NCI-H82 (cell line): ENCODE measurements at places on chromosomes 16 and 17.

DNA sequence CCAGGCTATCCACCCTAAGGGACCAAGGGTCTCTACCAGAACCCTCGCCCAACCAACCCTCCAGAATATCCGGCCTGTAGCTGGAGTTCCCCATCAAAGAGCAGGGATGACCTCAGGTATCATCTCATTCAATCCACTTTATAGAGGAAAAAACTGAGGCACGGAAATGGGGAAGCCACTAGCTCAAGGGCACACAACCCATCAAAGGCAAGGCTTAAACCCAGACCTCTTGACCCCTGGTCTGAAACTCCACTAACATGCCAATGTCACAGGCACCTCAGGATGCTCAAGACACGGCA lies 1.6 kb downstream of the TBC1D10B start:
- no peak for DNase-seq

- DNase-seq, result peak; percentile 66
Measured at GRCh38 chr17:16155536-16155935, 59.8 kb downstream of the NCOR1 start.

DNA sequence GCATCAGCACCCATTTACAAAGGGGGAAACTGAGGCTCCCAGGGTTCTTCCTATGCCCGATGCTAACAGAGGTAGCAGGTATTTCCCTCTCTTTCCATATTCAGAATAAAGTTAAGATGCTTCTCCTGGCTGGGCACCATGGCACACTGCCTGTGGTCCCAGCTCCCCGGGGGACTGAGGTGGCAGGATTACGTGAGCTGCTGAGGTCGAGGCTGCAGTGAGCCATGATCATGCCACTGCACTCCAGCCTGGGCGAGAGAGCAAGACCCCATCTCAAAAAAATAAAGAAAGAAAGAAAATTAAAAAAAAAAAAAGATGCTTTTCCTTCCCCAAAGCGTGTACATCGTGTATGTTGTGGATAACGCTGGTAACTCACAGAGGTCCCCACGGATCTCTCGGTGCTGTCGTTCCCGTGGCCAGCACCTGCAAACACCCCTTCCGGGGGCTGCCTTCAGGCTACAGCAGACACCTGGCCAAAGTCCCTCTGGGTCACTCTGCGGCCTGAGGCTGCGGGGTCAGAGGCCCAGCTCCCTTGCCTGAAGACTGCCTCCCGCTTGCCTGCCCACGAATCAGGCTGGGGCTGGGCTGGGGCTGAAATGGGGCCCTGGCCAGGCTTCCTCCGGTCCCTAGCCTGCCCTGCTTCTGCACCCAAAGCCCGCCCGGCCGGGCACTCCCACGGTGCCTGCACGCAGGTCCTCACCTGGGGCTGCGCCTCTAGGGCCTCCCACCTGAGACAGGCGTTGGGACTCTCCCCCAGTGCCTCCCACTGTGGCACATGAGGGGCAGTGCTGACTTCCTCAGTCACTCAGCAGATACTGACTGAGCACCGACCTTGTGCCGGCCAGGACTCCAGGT lies 63.1 kb downstream of the ZDHHC7 start:
- no peak for DNase-seq

- DNase-seq, result no peak
Measured at GRCh38 chr17:12993631-12994030, 24.2 kb downstream of the ELAC2 start.

GRCh38 chr16:8742068-8742467 lies 55.4 kb downstream of the TMEM186 start:
- no peak for DNase-seq

DNA sequence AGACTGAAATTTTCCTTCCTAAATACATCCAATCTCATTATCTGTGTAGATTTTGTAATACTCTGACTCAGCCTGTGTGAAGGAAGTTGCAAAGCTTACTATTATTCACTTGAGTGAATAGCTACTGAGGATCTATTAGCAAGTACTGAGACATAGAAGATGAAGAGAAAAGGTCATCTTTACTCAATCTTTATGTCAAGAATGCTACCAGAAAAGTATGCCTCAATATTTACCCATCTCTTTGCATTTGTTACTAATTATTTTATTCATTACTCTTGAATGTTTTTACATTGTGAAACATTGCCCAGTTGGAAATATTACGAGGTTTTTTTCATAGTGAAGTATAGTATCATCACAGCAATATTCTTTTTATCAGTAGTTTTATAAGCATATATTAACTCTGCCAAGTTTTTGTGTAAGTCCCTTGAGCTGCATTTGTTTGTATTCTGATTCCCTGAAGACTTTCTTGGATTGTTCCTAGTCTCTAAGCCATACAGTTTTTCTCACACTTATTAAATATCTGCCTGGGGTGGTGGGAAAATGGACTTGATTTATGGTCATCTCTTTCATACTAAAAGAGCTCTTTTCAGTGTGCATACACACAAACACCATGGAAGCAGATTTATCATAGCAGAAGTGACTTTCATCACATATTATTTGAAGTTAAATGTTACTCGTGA lies 110.4 kb downstream of the MRTFB start:
- no peak for DNase-seq

- no peak for DNase-seq
Measured at GRCh38 chr17:73268582-73269328, 7.1 kb upstream of the CPSF4L start.
